ENCODE measurements at places on chromosomes 3 and 15.

DNA sequence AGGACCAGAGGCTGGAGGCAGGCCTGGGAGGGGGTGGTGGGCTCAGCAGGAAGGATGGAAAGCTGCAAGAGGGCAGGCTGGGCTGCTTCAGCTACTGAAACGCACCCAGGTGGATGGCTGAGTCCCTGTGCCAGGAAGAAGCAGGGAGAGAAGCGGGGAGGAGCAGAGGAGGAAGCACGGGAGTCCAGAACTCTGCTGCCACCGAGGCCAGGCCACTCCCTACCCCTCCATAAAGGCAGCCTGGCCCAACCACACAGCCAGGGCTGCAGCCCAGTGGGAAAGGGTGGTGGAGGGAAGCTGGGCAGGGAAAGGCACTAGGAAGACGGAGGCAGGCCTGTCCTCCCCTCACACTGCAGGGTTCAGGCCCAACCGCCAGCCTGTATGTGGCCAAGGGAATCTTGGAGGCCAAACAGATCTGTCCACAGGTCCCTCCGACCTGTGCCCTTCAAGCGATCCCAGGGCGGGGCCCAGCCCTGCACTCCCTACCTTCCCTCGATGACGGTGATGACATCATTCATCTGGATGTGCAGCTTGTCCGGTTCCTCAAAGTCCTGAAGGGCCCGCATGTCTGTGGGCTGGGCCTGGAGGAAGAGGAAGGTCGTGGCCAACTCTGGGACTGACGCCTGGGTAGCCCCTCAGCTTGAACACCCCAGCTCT is 30.5 kb downstream of the TNK2 start:
- no peak for DNase-seq

GRCh38 chr3:140334132-140334929 is 343.5 kb upstream of the TRIM42 start:
- DNase-seq = no peak

GRCh38 chr3:183114384-183115178 is 15.3 kb upstream of the MCCC1 start:
- DNase-seq = no peak

GRCh38 chr3:128176276-128176833 is 23.1 kb downstream of the EEFSEC start:
- no peak for DNase-seq

- DNase-seq = no peak
These were observed 93.4 kb upstream of the CTDSPL start for GRCh38 chr3:37768107-37768809.

- peak; percentile 42 for DNase-seq
These were observed 777 bp downstream of the LOXL1 start for GRCh38 chr15:73927003-73927475.

DNA sequence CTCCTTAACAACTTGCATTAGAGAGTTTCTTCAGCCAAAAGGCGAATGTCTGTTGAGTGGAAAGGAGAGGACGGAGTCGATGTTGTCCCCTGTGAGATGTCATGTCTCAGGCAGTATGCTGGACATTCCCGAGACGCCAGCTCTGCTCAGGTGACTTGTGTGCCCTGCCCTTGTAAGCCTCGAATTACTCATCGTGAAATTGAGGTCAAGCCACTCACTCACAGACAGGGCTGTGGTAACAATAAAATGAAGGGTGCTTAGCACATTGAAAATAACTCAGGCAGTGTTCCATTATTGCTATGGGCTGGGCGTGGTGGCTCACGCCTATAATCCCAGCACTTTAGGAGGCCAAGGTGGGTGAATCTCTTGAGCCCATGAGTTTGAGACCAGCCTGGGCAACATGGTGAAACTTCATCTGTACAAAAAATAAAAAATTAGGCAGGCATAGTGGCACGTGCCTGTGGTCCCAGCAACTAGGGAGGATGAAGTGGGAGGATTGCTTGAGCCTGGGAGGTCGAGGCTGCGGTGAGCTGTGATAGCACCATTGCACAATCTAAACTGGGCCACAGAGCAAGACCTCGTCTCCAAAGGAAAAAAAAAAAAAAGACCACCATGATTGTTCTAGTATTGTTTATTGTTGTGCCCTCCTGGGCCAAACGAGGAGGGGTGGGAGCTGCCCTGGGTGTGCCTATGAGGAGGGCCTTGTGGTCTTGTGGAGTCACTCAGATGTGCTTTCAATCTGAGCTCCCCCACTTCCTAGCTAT is 214.4 kb downstream of the THSD4 start:
- no peak for DNase-seq

DNA sequence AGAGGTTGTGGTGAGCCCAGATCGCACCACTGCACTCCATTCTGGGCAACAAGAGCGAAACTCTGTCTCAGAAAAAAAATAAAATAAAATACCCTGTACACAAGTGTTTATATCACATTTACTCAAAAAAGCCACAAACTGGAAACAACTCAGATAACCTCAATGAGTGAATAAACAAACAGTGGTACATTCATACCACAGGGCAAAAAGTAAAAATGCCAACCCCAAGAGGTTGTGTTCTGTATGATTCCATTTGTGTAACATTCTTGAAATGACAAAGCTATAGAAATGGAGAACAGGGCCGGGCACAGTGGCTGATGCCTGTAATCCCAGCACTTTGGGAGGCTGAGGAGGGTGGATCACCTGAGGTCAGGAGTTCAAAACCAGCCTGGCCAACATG is 12.9 kb downstream of the EDC3 start:
- DNase-seq = no peak

GRCh38 chr3:66744521-66744920 is 243.7 kb upstream of the LRIG1 start:
- no peak for DNase-seq

- no peak for DNase-seq
These were observed 44.1 kb downstream of the ARHGAP11B start for GRCh38 chr15:30670056-30670455.

- no peak for DNase-seq
These were observed 756.3 kb downstream of the VGLL3 start for GRCh38 chr3:86234506-86235254.

- peak; percentile 51 for DNase-seq
These were observed at the start of gene USP13 for GRCh38 chr3:179652447-179653095. Gene USP13, plus strand, starts transcription at chr3:179653040. Its CDS starts 186 bp downstream, at chr3:179653226.

DNA sequence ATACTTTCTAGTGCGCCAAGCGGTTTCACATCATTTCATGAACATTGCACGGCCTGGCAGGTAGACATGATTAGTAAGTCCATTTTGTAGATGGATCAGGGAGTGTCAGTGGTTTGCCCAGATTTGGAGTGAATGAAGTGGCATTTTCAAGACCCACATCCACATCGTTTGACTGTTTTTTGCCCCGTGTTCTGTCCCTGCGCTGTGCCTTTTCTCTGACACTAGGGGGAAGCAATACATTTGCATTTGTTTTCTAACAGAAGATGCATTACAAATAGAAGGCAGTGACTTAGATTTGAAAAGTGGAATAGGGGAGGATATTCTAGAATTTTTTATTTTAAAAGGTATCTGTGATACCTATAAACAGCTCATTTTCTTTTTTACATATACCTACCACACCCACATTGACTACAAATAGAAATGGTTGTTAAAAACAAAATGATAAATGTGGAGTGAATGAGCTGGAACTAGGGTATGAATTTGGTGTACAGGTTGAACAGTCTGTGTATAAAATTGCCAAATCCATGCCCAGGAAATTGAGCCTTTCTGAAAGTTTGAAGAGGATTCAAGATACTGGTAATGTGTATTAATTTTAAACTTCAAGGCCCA is 98.0 kb downstream of the USP13 start:
- peak; percentile 3 for DNase-seq

DNA sequence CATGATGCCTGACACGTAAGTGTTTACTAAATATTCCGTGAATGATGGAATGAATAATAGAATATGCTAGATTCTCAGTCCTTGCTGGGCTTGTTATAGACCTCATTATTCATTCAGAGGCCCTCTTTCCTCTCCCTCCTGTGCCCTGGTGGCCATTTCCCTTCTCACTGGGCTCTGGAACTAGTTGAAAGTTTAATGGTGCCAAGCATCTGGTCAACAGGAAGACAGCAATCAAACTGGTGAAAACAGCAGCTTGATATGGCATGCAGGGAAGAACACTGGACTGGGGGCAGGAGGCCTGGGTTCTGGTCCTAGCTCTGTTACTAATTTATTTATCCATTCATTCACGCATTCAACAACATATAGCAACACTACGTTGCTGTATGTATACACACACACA is 3.7 kb upstream of the APOD start:
- DNase-seq = no peak

DNA sequence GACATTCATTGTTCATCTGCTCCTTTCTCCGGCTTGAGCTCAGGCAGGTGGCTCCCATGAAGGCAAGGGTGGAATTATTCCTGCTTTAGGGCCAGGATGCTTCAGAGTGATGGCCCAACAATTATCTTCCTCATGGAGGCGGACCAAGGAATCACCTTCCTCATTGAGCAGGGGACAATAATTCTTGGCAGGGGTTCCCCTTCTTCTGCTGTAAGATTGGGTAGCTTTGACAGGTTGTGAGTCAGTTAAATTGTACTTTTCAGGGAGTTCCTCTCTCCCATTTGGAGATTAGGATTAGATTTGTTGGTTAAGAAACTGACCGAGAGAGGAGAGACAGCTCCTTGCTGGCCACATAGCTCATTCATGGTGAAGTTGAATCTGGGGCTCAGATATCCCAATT is 31.4 kb upstream of the CD47 start:
- no peak for DNase-seq

DNA sequence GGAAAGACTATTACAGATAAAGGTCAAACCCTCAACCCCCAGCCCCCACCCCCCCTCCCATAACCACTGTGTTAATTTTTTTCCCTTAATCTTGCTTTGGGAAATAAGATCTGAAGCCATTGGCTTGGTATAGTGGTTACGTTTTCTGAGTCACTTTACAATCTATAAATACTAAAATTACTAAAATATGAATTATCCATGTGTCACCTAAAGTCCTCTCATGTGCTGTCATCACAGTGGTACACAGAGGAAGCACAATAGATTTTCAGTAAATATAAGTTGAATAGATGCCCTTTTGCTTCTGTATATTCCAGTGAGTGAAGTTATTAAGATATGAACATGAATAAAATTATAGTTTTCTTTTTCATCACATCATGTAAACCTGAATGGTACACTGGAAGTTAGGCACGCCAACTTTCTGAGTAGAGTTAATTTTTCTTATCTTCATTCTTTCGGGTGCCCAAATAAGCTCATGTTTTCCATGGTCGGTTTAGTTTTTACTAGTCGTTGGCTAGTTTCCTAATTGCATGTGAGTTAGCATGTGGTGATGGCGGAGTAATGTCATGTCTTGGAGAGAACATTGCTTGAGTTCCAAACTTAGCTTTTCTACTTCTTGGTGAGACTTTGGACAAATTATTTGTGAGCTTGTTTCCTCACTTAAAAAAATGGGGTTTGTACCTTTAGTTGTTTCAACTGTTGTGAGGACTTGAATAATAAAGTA is 11.5 kb downstream of the PPP4R2 start:
- DNase-seq = no peak

DNA sequence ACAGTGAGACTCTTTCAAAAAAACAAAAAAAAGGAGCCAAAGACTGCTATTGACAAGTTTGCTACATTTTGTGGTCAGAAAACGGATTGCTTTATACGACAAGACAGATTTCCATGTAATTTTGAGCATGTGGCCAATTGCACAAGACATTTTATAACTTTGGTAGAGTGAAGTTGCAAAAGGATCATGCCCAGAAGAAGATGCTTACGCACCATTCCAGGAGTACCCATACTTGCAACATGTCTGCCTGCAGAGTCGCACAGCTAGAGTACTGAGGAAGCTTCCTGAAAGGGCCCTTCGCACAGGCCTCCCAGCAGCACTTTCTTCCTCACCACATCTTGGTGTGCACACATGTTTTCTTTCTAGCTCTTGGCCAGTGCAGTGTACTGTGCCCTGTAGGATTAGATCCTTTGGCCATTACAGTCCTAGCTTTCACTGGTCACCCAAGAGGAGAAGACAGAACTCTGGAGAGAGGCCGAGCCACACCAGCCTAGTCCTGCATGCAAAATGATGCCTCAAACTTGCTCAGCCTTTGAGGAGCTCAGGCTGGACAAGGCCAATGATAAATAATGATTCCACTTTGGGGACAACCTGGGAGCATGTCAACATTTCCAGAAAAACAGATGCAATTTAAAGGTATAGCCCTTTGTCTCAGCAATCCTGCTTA is 11.7 kb downstream of the CHDH start:
- no peak for DNase-seq

DNA sequence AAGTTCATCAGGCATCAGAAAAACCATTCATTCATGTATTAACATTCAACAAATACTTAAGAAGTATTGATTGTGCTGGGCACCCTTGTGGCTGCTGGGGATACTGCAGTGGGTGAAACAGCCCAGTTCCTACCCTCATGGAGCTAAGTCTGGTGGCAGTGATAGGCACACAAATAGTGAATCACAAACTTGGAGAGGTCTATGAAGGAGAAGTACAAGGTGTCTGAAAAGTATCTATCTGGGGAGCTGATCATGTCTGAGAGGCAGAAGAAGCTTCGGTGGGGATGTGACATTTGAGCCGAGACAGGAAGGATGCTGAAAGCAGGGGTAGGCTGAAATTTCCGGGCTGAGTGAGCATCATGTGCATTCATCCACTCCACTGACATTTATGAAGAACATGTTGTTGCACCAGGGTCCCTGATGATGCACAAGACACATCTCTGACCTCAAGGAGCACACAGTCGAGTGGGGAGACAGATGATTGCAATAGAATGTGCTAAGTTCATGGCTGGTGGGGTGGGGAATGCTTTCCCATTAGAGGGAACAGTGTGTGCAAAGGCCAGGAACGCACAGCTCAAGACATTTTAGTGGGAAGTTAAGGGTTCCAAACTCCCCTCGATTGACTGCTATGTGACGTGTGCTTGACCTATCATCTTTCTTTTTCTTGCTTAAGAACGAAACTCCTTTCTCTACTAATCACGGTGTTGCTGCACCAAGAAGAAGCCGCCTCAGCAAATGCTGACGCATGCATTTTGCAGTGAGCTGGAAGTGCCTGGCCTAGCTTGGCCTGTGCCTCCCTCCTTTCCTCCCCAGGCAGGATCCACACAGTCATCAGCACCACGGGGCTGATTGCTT is 309.1 kb upstream of the ICE2 start:
- DNase-seq = no peak

DNA sequence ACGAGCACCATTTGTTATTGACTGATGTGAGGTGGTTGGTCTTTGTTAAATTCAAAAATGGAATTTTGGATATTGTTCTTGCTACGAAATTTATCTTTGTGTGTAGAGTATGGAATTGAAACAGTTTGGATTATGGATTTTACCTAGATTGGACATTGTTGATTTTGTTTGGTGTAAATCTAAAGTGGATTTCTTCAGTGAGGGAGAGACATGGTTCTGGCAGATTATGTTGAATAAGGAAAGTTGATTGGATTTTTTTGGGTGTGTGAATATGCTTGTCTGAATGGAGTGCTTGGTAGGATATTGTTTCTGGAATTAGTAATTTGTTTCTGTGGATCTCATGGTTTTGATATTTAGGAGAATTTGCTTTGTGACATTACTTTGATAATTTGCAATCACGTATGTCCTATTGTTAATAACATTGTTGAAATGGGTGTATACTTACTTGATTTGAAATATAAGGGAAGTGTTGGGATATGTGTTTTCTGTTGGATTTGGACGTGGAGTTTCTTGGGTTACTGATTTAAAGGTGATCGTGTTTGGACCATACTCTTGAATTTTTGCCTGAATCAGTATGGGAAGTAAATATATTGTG is 1.0 kb upstream of the CHD2 start:
- DNase-seq = no peak

Measured in activated naive CD4-positive, alpha-beta T cell treated with anti-CD3 and anti-CD28 coated beads, Interleukin-2, amount 50 U/mL, for 72 hours (primary cell).